ENCODE measurements at places on chromosomes 6 and 20.

GRCh38 chr6:81241126-81242041 is 511.1 kb downstream of the TENT5A start:
- DNase-seq: no peak

- no peak for DNase-seq
Measured at GRCh38 chr6:72865467-72865866, 243.6 kb downstream of the KCNQ5 start.

- DNase-seq: no peak
Measured at GRCh38 chr6:49918787-49919186, 45.2 kb downstream of the DEFB114 start.

DNA sequence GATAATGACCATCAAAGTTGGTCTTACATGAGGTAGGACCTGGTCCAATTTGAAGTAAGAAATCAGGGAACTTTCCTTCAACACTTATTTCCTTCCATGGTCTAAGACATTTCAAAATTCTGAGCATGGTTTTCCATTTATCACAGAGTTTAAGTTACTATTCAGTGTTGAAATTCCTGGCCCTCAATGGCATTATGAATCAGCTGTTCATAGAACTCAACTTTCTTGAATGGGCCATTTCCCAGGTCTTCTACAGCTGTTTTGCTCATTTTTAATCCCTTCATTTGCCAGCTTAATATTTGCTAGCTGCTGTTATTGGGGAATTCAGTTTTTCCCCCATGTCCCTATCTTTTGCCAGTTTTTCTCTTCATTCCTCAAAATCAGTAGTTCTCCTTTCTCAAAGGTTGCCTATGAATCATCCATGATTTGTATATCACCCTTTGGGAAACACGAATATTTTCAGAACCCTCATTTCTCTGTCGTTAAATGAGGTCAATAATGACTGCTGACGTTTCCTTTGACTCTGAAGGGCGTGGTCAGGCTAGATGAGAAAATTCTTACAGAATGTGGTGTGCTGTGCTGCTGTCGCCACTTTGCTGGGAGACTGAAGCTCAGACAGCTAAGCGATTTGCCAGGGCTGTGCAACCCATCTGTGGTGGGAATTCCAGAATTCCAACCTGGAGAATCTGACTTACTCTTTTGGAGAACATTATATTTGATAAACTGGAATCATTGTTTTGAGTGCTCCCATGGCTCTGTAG is 216.5 kb upstream of the FLRT3 start:
- no peak for DNase-seq

DNA sequence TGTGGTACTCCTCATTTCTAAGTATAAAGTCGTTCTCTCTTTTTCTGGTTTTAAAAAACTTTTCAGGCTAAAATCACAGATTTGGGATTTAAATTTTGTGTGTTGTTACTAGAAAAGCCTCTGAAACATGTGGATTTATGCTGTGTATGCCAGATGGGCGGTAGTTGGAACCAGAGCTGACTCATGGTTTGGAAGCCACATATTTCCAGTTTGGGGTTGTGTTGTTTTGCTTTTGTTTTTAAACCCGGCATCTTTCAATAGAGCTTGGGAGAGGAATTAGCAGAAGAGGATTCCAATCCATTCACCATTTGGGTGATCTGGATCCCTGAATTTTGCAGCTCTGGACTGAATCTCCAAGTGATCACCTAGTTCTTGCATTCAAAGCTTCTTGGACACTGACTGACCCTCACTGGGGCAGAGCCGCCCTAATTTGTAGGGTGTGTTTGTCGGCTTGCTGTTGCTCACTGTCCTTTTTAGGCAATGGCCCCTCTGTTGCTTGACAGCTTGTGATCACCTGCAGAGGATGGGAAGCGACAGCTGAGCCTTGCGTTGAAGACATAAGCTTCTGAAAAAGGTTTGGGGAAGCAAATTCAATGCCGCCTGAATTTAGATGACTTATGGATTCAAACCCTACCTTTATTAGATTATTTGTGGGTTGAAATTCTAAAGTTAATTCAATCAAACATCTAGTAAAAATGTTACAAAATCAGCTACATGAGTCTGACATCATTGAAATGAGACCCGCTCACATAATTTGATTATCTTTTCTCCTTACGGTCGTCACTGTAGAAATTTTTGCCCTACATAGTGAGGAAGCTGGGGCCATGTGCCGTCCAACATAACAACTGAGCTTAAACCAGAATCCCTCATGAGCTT is 79.9 kb upstream of the CD83 start:
- no peak for DNase-seq

- no peak for DNase-seq
Measured at GRCh38 chr6:42569102-42570028, 5.5 kb downstream of the UBR2 start.

- no peak for DNase-seq
Measured at GRCh38 chr6:11387707-11388430, 149.7 kb upstream of the TMEM170B start.

DNA sequence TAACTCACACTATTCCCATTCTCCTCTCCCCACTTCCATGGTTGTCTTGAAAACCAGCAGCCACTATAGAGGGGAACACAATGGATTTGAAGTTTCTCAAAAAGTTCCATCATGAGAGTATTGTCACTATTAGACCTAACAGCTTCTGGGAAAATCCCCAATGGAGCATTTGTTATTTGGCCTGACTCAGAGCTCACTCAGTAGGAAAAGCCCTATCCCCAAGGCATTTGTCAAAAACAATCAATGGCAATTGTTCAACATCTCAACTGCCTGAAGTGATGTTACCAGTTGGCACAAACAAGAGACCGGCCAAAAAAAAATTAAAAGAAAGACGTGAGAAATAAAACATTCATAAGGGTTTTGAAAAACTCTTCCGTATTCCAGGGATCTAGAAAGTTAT is 98.8 kb downstream of the MYLK4 start:
- DNase-seq: no peak

GRCh38 chr6:10542213-10542612 is 21.1 kb downstream of the GCNT2 start:
- DNase-seq: no peak

GRCh38 chr6:95216555-95216954 is 360.8 kb upstream of the MANEA start:
- DNase-seq: no peak

DNA sequence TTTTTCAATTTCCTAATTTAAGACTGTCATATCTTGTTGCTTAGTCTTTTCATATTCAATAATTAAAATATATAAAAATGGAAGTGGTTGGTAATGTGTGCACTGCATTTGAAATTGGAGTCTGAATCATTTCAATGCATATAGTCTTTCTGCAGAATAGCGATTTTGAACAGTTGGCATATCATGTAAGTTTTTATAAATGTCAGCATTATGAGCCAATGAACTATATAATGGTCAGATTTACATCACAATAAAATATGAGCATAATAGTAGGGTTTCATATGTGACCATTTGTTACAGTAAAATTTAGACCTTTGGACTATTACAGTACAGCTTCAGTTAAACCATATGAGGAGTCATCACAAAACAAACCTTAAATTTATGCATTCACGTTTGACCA is 4.3 kb downstream of the RAB32 start:
- no peak for DNase-seq

GRCh38 chr6:63510849-63511248 is 61.4 kb upstream of the LOC128125822 start:
- no peak for DNase-seq

DNA sequence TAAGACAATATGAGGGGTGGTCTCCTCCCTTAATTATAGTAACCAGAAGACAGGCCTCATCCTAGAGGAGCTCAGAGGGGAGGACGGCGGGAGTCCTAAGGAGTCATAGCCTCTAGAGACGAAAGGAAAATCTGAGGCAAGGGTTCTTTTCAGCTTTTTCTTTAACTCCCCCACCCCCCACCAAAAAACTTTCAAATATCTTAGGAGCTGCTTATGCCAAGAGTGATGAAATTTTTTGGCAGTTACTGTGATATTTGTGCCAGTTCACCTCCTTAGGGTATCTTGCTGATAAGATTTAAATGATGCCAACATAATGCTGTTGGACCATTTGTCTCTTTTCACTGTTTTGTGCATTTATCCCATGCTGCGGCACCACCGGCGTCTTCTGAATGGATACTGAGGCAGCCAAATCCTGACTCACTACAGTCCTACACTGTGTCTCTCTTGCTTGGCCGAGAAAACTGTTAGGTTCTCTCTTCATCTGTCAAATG is 44.5 kb upstream of the DSE start:
- DNase-seq: no peak

GRCh38 chr6:157304899-157305663 is 18.2 kb downstream of the TMEM242 start:
- no peak for DNase-seq

DNA sequence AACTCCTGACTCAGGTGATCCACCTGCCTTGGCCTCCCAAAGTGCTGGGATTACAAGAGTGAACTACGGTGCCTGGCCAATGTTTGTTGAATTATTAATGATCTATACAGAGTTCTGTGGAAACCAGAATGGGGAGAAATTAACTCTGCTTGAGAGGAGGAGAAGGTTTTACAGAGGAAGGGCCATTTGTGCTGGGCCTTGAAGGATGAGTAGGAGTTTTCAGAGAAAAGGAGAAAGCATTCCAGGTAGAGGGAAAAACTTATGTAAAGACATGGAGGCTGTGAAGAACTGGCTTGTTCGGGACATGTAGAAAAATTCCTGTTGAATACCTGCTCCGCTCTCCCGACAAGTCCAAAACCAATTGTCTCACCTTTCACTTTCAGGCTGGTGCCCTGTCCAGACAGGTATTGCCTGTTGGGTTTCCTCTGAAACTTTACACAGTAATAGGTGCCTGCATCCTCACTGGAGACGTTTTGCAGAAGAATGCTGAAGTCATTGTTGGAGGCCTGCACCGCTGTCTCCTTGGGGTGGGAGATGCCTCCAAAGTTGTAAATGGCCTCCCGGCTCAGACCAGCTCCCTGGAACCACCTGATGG is 11.3 kb upstream of the NSFL1C start:
- DNase-seq: no peak

DNA sequence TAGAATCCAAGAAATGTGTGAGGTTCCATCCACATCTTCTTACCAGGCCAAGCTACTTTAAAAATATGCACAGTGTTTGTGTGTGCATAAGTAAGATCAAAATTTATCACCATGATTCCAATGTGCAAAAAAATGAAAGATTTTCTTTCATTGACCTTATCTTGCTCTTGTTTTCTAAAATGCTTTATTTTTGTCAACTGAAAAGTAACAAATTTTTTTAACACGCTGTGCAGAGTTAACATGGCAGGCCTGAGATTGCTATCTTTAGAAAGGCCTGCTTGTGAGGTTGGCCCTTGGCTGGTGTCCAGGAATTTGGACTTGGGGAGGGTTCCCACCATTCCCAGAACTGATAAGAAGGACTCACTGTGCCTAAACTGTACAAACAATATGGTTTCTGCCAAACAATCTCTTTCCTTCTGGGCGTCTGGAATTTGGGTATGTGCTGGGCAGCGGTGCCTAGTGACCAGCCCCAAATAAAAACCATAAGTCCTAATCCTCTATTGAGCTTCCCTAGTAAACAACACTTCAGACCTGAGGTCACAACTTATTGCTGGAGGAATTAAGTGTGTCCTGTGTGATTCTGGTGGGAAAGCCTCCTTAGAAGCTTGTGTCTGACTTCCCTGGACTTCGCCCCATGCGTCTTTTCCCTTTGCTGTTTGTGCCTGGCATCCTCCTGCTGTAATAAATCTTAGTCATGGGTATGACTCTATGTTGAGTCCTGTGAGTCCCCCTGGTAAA is 19.8 kb upstream of the MYLIP start:
- no peak for DNase-seq

DNA sequence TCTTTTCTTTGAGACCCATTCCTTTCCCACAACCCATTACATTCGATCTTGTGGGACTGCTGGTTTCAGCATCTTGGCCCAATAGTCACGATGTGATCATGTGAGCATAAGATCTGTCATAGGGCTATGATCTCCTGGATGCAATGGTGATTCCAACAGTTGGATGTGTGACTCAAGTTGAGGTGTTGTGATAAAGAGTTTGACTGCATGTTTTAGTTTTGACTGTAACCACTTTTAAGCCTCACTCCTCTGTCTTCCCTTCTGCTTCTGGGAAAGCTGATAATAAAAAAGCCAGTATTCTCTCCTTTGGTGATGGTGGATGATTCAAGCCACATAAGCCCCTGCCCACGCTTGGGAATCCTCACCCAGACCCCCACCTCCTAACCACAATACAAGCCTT is 117.0 kb upstream of the ASCC3 start:
- DNase-seq: no peak

DNA sequence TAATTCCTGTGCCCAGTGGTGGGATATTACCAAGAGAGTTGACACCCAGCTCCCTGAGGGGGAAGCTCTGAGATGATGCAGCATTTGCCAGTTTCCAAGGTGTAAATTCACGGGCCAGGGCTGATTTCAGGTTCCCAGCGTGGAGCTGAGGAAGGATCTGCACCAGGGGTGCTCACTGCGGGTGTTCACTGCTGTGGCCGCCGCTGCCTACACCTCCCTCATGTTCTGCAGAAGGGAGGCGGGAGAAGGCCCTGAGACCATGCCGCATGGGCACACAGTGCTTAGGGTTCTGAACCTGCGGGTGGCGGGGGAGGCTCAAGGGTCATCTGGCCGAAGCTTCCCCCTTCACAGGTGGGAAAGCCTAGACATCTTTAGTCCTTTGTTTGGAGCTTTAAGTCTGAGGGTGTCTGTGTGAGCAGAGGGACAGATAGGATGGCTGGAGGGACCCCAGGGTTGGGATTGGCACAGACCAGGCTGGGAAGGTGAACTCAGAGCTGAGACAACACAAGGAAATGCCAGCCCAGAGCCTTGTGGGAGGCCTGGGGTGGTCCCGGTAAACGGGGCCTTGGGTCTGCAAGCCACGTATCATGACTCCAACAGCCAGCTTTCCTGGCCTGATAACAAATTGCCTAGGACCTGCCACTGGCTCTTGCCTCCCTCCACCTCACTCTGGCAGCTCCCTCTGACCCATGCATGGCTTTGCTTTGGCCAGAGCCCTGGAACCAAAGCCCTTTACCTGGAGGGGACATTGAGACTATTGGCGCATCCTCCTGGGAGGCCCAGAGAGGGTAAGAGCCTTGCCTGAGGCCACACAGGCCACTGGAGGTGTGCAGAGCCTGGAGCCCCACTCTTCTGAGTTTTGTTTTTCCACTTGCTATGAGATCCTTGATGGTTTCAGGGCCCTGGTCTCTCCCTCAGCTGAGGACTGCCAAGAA is 40.4 kb downstream of the SYNJ2 start:
- DNase-seq: no peak

GRCh38 chr6:157614026-157614568 is 208.9 kb upstream of the SNX9 start:
- DNase-seq: no peak

DNA sequence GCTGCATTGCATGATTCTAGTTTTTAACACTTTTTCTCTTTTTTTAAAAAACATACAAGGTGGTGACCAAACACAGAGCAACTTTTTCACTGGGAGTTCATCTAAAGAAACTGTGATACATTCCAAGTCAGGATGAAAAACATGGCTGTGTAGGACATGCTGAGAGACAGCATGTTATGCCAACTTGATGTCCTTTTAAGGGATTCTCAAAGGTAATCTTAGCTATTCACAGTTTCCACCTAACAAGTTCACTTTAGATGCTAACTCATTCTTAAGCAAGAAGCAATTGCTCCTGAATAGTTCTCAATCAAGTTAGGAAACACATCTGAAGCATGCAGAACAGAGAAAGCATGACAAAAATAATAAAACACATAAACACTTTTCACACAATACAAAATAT is 3.3 kb downstream of the ASCC3 start:
- no peak for DNase-seq
